Left kidney (tissue), 8 donors: ENCODE measurements at places on chromosomes 5 and 9.

GRCh38 chr5:154164249-154164581 is 26.3 kb upstream of the GALNT10 start:
- no peak for DNase-seq

DNA sequence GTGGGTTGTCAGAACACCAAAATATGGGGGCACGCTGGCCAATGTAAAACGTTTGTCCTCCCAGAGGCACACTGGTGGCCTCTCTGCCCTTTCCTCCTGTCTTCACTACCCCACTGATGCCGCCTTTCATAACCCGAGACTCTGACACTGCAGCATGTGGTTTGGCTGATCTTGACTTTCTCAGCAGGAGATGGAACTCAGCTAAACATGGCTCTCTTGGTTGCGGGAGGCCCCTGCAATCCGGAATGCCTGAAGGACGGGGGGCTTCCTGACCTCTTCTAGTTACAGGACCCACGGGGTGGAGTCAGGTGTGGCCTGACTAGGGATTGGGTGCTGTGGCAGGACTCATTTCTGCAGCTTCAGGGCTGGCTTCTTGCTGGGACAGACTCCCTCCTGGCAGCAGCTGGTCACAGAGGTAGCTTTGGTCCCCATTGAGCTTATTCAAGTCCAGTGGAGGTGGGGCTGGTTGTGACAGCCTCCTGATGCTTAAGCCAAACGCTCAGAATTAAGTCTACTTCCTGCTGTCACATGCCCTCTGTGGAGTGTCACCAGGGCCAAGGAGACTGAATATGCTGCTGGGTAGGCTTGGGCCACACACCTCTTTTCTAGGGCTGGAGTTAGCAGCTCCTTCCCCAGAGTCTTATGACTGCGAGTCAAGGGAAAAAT is 44.2 kb downstream of the NXNL2 start:
- no peak for DNase-seq

- DNase-seq: no peak
Measured at GRCh38 chr5:81212211-81212751, 20.8 kb upstream of the CKMT2 start.

DNA sequence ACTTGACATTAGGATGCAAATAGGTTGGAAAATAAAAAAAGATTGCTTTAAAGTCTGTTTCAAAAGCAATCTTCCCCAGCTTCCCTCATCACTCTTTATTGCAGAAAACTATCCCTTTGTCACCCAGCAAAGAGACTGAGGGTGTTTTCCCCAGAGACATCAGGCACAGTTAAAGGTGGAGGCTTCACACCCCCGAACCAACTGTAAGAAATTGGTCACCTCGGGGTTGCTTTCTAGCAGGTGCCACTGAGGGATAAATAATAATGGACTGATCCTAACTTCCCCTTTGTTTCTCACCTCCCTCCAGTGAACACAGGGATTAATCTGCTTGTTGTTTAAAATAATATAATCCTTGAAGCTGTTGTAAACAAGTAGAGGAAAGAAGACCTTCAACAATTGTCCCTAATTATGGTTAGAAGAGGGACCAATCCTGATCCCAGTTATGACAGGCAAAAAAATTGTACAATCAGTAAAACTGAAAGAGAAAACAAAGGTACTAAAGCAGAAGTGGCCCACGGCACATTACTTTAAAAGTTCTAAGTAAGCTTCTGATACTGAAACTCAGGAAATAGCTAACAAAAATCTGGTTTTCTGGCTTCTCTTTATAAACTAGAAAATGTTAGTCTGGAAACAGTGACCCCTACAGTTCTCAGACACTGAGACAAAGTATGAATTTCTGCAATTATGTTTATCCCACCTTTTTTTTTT is 6.6 kb upstream of the PCSK1 start:
- no peak for DNase-seq

DNA sequence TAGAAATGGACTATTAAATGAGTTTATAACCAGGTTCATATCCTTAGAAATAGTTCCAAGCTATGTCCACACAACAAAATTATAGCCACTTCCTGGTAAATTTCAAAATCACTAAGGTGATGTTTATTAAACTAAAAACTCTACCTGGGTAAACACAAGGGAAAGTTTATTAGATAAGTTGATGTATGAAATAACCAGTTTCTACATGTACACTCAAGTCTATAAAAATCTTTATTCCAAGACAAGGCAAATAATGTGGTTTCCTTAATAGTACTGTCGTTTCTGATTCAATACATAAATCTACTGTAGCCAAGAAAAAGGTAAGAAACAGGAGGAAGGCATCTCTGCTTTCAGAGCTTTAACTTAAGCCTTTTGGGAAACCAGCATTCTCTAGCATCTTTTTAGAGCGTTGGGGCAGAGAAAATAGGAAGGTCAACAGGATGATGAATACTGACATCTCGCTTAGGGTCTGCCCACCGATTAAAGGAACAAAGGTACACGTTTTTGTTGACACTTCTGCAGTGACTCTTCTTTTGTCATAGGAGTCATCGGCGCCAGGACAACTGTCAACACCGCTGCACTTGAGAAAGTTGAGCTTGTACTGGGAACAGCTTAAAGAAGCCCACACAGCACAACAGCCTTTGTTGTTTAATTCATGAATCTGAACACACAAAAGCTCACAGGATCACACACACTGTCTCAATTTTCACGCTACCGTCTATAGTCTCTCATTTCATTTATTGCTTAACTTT is 513.6 kb downstream of the SLCO4C1 start:
- no peak for DNase-seq
